Natural killer cell (primary cell): ENCODE measurements at places on chromosomes 1 and 21.

DNA sequence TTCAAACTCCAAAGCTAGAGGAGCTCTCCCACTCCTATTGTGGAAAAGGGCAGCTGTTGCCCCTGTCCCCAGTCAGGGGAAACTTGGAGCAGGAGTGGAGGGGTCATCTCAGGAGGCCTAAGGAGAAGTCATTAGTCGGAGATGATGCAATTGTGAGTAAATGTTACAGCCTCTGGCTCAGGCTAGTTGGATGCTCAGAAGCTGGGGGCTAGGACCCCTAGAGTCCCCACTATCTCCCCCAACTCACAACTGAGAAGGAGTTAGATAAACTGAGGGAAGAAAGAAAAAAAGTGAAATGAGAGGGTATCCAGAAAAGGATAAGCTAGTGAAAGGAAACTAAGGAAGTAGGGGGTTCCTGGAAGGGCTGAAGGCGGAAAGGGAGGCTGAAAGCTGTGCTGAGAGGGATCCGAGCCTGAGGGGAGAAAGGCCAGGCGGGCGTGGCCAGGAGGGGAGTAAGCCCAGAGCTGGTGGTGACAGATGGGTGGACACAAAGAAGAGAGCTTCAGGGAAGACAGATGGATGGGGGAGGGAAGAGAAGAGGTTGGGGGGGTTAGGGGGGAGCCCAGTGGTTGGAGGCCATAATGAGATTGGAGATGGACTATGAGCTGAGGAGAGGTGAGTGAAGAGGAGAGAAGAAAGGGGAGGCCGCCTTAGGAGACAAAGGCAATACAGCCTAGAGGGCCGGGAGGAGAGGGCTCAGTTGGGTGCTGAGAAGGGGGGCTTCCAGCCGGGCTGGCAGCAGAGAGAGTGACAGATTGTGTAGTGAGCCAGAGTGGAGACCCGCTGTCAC is 4.5 kb upstream of the NHLH1 start:
- no peak for DNase-seq

- no peak for DNase-seq
Measured at GRCh38 chr1:210418863-210419650, 90.4 kb downstream of the HHAT start.

DNA sequence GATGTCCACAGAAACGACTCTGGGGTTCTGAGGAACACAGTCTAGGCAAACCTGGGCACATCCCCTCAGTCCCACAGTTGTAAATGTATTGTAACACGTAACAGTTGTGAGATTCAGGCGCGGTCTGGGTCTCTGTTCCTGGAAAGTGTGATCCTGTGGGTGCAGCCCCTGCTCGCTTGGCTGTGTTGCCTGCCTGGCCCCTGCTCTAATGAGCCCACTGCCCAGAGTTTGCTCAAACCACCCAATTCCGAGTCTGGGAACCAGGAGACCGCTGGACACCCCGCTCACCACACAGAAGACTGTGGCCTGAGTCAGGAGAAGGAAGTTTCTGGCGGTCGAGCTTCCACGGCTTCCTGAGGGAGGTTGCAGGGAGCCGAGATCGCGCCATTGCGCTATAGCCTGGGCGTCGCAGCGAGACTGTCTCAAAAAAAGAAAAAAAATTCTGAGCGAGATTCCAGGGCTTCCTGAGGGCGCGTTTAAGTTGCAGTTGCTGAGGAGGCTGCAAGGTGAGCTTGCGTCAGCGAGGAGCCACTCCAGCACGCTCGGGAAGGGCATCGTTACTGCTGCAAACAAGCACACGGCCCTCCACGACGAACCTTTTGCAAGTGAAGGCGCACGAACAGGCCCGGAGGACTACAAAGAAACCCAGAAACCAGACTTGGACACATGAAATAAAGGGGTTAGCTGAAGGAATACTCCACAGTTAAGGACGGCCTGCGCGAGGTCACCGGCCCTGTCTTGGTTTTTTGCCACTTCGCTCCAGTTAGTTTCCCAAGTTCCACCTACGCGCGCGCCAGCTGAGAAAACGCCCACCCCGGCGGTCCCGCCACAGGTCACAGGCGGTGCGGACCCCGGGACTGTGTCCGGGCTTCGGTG is 1.1 kb downstream of the C21orf58 start:
- no peak for DNase-seq

GRCh38 chr1:203813581-203814341 is 18.3 kb downstream of the ZBED6 start:
- DNase-seq = no peak

GRCh38 chr1:107972391-107973180 is 7.6 kb upstream of the VAV3 start:
- no peak for DNase-seq
